ENCODE measurements at places on chromosomes 4 and X.
A peak's percentile ranks its signal among the peaks of the same experiment; 100 is the strongest.

GRCh38 chrX:3518870-3519269 lies 172.4 kb upstream of the MXRA5 start:
- no peak for DNase-seq

GRCh38 chr4:164318350-164318749 lies 435.6 kb upstream of the SMIM31 start:
- no peak for DNase-seq

DNA sequence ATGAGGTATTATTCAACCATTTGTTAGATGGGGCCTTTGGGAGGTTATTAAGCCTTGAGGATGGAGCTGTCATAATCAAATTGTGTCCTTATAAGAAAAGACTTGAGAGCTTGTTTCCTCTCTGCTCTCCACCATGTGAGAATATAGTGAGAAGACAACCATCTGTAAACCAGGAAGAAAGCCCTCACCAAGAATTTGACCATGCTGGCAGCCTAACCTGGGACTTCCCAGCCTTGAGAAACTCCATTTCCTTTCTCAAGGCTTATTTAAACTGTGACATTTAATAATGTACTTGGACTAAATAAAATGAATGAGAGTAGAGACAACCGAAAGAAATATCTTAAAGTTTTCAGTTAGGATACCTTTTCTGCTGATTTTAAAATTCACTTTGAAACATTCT lies 83.7 kb upstream of the GC start:
- DNase-seq, result no peak

DNA sequence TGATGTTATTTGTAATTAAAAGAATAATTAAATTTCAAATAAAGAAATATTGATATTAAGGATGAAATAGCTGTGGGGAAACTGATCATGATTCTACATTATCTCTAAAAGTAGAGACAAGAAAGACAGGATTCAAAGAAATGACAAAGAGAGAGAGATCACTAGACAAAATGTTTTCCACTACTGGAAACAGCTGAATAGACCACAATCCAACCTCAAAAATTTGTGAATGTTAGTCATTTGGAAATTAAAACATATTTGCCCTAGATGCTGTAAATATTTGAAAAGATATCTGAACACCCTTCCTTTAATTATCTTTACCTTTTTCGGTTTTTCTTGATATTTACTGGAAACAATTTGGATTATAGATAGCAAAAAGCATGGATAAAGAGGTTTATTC lies 414.9 kb downstream of the CENPC start:
- no peak for DNase-seq

DNA sequence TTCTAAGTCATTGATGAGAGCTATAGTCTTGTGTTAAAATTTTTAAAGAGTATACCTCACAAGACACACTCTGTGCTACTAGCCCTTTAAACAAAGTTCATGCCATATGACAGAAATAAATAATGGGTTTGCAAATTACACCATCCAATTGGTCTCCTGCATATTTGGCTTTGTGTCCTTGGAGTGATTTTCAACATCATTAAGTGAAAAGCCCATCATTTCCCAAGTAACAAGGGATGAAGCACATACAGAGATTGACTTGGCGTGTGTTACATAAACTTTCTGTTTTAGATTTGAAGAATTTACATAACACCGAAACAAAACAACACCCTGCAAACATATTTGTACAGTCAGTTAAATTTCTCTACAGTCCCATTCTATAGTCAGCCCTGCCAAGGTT lies 216.9 kb upstream of the NEIL3 start:
- DNase-seq, result no peak

- DNase-seq, result peak; percentile 35
Observed at GRCh38 chrX:115344885-115345614, 55.5 kb downstream of the LUZP4 start.

DNA sequence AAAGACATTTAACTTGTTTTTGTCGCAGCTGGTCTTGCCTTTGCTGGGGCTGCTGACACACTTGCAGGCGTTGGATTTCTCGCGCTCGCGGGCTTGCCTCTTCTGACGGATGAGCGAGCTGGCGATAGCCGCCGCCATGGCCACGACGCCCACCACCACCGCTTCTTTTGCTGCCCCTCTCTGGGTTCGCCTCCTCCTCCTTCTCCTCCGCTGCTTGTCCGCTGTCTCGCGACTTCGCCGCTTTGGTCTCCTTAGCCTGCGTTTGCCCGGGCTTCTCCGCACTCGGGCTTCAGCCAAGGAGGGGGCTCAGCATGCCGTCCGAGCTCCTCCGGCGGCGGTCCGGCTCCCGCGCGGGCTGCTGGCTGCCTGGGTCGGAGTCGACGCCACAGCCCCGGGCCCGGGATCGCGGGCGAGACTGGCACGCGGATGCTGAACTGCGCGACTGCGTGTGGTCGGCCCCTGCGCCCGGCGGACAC lies 613 bp downstream of the FGF13 start:
- no peak for DNase-seq

DNA sequence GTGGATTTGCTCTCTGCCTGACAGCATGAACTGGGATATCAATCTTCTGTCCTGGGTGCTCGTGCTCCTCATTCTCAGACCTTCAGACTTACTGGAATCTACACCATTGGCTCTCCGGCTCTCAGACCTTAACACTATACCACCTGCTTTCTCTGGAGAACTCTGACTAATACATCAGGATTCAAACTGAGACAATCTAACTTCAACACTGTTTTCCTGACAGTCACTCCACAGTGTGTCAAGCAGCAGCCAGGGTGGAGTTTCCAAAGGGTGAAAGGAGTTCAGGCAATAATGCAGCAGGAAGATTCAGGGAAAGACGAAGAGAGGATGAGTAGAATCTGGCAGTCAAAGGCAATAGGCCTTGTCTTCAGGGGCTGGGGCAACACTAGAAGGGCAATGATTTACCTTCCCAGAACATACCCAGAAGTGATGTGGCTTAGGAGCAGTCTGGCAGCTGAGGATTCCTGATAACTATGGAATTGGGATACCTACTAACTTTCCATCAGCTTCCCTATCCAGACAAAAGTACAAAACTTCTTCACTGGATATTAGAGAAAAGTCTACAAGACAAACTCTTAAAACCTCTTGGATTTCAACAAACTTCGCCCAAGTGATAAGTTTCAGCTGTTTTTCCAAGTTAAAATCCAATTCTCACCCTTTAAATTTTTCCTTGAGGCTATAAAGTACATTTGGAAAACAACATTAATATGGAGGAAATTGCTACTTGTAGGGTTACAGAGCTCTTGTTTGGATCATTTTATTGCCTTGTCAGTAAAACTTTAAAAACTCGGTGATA lies 58.4 kb upstream of the SLIT2 start:
- DNase-seq, result no peak

GRCh38 chr4:80710748-80711451 lies 319.6 kb upstream of the BMP3 start:
- no peak for DNase-seq

GRCh38 chr4:98828801-98829200 lies 100.1 kb downstream of the EIF4E start:
- peak; percentile 12 for DNase-seq

DNA sequence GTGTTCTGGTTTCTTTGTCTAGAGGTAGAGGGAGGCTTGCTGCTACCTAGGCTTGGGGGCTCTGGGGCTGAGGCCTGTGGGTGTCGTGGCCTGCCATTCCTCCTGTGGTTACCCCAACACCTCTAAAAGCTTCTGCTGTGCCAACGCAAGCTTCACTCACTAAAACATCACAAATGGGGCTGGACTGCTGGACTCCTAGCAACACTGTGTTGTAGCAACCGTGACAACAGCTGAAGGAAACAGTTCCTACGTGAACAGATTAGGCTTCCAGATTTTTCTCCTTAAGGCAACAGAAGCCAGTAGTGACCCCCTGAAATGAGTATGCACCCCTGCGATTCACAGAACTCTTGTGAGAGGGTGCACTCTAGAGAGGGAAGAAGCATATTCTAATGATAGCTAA lies 138.3 kb upstream of the TEX13D start:
- no peak for DNase-seq

DNA sequence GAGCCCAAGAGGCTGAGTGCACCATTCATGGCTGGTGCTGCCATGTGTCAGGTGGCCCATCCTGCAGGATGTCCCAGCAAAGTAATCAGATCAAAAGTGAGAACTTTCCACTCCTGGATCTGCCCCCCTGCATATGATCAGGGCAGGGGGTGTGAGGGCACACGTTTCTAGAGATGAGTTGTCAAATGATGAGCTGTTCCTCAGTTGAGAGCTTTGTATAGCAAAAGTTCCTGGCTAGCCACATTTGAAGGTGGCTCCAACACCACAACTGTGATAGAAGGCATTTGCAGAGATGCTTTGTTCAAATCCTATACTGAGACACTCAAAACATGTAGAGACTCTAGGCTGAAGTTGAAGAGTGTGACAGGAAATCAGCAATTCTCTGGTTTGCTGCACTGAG lies 501.8 kb downstream of the BCOR start:
- no peak for DNase-seq

DNA sequence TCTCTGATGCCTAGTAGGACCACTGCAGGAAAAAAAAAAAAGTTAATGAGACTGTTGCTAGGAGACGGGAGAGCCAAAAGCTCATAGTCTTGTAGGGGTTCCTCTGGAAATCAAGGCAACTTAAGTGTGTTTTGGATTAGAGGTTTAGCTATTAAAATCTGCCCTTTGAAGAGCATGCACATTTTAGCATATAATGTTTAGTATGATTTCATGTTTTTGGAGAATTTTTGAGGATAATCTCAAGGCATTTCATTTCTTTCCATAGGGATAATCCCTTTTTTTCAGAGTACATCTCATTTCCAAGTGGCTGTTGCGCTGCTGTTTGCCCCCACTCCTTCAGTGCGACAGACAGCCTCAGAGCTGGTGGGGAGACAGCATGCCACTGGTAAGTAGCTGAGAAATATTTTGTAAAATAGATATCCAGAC lies at the start of gene LINC00632:
TSS of gene LINC00632 (plus strand) at position 339 of the 426 bp plus-strand sequence.
- DNase-seq, result no peak

- no peak for DNase-seq
Observed at GRCh38 chrX:97639526-97639925, 755.8 kb downstream of the RPA4 start.

GRCh38 chr4:48033825-48034413 lies 17.3 kb downstream of the NIPAL1 start:
- peak; percentile 41 for DNase-seq

- no peak for DNase-seq
Observed at GRCh38 chr4:147530134-147530533, 49.2 kb downstream of the EDNRA start.

- no peak for DNase-seq
Observed at GRCh38 chr4:117421706-117422105, 336.3 kb upstream of the TRAM1L1 start.

- DNase-seq, result peak; percentile 56
Observed at GRCh38 chr4:43132010-43132582, 239.6 kb downstream of the GRXCR1 start.

DNA sequence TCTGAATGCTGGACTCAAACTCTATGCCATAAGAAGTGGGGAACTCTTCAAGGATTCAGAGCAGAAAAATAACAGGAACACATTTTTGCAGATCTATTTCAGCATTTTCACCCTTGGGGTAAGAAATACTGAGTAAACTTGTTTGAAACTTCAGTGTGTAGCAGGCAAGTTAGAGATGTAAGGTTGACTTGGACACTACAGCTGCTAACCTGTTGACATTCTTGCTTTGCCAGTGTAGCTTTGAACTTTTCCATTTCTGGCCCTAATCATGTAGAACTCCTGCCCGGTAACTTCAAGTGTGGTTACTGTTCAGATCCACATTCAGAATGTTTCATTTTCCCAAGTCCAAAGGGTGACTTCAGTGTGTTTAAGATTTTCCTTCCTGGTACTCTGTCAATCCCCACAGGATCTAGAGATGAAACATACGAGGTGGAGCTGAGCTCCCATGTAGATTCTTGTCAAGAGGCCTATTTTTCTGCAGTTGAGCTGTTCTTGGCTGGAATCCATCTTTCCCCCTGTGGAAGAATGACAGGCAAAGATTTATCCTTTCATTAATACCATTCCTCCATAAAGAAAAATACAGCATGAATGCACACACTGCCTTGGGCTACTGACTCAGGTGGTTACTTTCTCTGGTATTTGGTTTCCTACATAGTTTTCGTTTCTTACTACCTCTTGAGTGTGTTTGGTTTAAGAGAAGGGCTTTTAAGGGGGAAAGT lies 34.1 kb downstream of the FHDC1 start:
- no peak for DNase-seq

DNA sequence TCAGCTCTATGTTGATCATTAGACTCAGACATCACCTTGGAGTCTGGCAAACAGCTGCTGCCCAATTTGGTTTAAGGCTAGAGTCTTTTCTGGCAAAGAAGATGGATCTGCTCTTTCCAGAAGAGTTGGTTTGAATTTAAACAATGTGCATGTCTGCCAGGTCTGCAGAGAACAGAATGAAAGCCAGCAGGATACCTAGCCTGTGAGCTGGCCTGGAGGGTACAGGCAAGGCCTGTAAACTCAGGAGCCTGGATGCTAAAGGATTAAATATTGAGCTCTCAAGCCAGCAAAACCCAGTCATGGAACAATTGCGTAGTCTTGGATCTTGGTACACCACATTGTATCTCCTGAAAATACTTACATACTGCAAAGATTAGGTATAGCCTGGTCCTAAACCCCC lies 15.6 kb upstream of the PDLIM3 start:
- DNase-seq, result no peak

DNA sequence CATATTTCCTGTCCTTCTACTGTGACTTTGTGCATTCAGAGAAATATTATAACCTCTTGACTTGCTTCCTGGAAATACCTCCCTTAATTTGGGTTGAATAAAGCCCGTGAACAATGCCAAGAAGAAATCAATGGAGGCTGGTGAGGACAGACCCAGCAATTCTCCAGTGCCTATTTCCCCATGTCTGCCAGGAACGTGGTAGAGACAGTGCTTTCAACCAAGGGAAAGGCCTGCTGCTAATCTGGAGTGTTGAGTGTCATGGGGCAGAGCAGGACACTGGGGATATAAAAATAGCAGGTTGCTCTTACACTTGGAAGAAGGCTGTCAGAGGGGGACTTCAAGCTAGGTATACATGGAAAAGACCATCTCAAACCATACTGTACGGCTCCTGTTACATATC lies 19.9 kb downstream of the TSC22D3 start:
- no peak for DNase-seq

- DNase-seq, result no peak
Observed at GRCh38 chr4:112279882-112280315, 5.8 kb downstream of the TIFA start.

DNA sequence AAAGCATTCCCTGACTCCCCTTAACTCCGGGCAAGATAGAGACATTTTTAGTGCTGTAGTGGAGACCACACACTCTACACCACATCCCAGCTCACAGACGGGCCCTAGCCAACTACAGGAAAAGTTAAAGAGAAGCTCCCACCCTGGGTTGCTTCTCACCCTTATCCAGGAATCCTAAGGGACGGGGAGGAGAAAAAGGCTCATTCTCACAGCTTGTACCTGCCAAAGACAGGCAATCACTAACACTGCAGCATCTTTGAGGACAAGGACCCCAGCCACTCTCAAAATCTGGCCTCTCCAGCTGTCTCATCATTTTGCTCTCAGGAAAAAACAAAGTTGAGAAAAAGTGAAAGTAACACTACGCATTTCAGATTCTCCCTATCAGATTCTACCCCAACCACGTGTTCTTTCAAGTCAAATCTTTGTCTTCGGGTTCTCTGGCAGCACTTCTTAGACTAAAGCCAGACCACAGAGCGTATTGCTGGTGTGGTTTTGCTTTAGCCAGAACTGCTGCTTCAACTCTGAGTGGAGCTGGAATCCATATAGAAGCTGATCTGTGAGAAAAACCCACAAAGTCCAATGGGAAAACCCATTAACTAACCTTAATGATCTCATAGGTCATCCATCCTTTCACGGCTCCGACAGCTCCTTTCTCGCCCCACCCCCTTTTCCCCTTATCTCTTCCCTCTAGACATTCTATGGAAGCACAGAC lies 605.9 kb upstream of the DIPK2B start:
- DNase-seq, result no peak
